ENCODE measurements at places on chromosomes 6 and 20. TPM values are rescaled to one million over a fixed set of nuclear protein-coding genes. Genes with fewer than 3 reads are reported as not detected.

- no peak for DNase-seq
Observed at GRCh38 chr6:44423306-44423705, 35.8 kb downstream of the CDC5L start.

DNA sequence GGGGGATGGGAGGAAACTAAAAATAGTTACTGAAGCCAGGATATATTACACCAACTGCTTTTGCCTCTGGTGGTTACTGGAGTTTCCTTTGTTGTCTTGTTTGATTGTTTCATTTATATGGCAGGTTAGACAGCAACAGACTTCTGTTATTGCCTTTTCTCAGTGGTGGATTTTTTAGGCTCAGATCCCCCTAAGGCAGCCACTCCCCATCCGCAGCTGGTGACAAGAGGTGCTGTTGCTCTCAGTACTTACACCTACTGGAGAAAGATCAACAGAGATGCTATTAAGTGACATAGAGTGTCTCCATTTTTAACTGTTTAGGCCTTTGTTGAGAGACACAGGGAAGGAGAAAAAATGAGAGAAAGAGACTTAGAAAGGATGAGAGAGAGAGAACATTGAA lies 552.1 kb downstream of the PKHD1 start:
- no peak for DNase-seq

GRCh38 chr6:109316909-109317308 lies 65.4 kb downstream of the CD164 start:
- no peak for DNase-seq

- DNase-seq = no peak
Observed at GRCh38 chr6:23418095-23418494, 707.9 kb upstream of the NRSN1 start.

ABHD16B gene
- total RNA-seq = not detected

PLA2G7 gene
- 4.6 TPM for total RNA-seq

GRCh38 chr20:2217857-2218539 lies 77.8 kb upstream of the TGM3 start:
- DNase-seq = no peak

DNA sequence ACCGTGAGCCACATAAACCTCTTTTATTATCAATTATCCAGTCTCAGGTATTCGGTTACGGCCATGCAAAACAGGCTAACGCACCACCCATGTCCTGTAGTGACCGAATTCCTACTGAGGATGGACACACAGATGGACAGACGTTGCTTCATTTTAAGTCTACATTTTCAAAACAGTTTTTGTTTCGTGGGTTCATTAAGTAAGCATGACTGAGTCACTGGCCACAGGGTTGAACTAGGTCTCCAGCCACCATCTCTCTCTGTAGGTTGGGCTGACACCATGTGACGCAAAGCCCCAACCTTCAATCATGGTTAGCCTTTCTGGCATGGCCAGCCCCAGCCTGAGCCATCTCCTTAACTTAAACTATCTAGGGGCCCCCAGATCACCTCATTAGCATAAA lies 110.0 kb upstream of the SLC22A23 start:
- no peak for DNase-seq

JPH2 gene
- total RNA-seq = 35.2 TPM

SNX3 gene
- 150 TPM for total RNA-seq

GRCh38 chr6:27133281-27134227 lies 113.9 kb upstream of the PRSS16 start:
- no peak for DNase-seq

GRCh38 chr20:11692567-11692966 lies 225.1 kb upstream of the BTBD3 start:
- no peak for DNase-seq

GRCh38 chr6:89387516-89388201 lies 24.4 kb downstream of the RRAGD start:
- DNase-seq = no peak

- DNase-seq = no peak
Observed at GRCh38 chr6:56819604-56820003, 135.3 kb upstream of the BEND6 start.

CFAP61 gene
- 0.39 TPM for total RNA-seq

DNA sequence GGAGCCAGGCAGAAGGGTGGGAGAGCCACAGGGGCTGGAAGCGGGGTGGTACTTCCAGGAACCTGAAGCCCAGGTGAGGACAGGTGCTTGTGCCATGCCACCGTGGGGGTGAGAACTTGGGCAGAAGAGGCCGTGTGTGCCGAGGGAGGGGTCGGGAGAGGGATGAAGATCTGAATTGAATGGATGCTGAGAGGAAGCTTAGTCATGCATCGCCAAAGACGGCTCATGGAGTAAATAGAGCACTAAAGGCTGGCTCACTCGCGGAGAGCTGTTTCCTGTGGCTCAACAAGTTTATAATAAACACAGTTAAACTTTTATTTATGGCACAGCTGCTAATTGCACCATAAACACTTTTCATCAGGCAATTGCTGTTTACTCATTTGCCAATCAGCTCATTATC lies 21.7 kb upstream of the MYT1 start:
- DNase-seq = no peak

BTNL2 gene
- total RNA-seq = not detected

CNKSR3 gene
- 22.1 TPM for total RNA-seq

DNA sequence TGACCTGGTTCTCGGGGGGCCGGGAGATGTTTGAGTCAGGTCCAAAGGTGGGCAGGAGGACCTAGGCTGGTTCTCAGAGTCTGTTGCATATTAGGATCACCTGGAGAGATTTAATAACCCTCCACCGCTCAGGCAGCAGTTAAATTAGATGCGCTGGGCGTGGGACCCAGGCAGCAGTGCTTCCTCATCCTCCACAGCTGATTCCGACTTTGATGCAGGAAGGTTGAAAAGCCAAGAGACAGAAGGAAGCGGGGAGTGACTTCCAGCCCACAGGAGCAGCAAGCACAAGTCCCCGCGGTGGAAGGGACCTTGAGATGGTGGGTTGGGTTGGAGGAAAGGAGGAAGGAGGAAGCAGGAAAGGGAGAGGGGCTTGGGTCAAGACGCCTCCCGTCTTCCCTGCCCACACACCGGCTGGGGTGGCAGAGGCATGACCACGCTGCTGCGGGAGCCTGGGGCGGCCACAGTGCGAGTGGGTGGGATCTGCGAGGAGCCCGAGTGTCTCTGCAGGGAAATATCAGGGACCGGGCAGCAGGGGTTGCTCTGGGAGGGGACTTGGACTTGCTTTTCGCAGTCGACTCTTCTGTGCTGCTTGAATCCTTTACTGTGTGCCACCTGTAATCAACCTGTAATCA lies 146.0 kb downstream of the PHACTR3 start:
- DNase-seq = no peak

DNA sequence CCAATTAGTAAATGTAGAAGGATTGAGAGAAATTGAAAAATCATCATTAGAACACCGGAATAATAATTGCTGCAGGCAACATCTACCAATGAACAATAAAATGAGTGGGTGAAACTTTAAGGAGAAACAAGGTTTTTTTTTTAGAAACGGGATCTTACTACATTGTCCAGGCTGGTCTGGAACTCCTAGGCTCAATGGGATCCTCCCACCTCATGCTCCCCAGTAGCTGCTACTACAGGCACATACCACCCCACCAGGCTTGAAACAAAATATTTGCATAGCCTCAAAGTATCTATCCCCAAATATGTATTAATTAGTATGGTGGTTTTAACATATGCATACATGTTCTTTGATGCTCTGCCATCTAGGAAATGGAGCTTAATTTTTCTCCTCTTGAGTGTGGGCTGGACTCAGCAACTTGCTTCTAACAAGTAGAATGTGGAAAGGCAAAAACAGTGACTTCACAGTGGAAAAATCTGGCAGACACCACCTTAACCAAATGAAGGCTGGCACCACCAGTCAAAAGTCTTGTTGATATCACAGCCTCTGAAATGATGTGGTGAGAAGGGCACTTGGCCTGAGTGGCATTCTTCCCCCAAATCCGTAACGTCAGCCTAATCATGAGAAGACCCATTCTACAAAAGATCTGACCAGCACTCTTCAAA lies 12.1 kb downstream of the NRSN2 start:
- DNase-seq = no peak

- no peak for DNase-seq
Observed at GRCh38 chr6:85945459-85946185, 302.9 kb upstream of the SYNCRIP start.

- no peak for DNase-seq
Observed at GRCh38 chr6:90008908-90009501, 114.7 kb downstream of the GJA10 start.

SIRPA gene
- total RNA-seq = 14.5 TPM

GRCh38 chr6:130602151-130602770 lies 224.9 kb upstream of the SMLR1 start:
- no peak for DNase-seq

- no peak for DNase-seq
Observed at GRCh38 chr6:93293872-93294271, 125.5 kb downstream of the EPHA7 start.

- peak; percentile 65 for DNase-seq
Observed at GRCh38 chr20:2840967-2841531, 504 bp downstream of the VPS16 start.

AHCY gene
- total RNA-seq = 103 TPM

CARMIL1 gene
- 28.4 TPM for total RNA-seq

AKAP7 gene
- 16.5 TPM for total RNA-seq

DEFB132 gene
- not detected for total RNA-seq

DNA sequence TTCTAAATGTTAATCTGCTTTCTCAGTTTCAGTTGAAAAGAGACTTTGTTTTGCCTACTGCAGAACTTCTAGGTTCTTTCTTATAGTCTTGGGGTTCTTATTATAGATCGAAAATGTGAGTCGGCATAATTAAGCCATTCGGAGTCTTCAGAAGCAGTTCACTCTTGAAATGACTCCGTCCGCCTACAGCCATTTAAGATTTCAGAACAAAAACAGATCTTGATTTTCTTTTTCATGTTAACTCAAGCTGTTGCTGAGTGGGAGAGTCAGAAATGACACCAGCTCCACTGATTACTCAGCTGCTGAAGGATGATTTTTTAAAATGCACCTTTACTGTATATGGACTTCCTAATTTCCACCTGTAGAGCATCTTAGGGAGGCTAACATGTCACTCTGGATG lies 15.9 kb downstream of the PRDM1 start:
- no peak for DNase-seq

WFDC8 gene
- total RNA-seq = not detected

DNA sequence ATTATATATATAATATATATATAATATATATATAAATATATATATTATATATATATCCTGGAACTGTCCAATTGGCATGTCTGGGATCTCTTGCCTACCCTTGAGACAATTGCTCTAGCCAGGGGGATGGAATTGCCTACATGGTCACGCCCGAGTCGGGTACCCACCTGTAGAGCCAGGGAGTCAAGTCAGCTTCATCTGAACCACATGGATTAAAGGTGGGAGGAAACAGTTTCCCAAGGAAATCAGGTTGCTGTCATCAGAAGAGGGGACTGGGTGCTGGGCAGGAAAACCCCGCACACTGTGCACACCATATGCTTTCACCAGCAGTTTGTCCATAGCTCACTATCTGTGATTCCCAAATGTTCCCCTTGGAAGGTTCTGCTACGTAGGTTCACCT lies 252.5 kb upstream of the NOX3 start:
- DNase-seq = no peak

KIFC1 gene
- total RNA-seq = 1.0 TPM

DNA sequence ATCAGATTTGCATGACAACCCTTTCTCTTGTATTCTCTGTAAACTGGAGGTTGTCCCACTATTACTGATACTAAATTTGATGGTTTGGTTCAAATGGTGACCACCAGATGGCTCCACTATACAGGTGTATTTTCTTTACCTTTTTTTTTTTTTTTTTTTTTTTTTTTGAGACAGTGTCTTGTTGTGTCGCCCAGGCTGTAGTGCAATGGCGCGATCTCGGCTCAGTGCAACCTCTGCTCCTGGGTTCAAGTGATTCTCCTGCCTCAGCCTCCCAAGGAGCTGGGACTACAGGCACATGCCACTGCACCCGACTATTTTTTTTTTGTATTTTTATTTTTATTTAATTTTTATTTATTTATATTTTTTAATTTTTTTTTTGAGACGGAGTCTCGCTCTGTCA lies 6.6 kb upstream of the WTAP start:
- no peak for DNase-seq

PRDM1 gene
- total RNA-seq = 18.2 TPM
